SK-N-SH (cell line): ENCODE measurements at places on chromosomes 1 and 21. TPM values are rescaled to one million over a fixed set of nuclear protein-coding genes. Genes with fewer than 3 reads are reported as not detected.

The ASAP3 gene
- polyA plus RNA-seq, result 19.6 and 25.2 TPM in 2 replicates

DNA sequence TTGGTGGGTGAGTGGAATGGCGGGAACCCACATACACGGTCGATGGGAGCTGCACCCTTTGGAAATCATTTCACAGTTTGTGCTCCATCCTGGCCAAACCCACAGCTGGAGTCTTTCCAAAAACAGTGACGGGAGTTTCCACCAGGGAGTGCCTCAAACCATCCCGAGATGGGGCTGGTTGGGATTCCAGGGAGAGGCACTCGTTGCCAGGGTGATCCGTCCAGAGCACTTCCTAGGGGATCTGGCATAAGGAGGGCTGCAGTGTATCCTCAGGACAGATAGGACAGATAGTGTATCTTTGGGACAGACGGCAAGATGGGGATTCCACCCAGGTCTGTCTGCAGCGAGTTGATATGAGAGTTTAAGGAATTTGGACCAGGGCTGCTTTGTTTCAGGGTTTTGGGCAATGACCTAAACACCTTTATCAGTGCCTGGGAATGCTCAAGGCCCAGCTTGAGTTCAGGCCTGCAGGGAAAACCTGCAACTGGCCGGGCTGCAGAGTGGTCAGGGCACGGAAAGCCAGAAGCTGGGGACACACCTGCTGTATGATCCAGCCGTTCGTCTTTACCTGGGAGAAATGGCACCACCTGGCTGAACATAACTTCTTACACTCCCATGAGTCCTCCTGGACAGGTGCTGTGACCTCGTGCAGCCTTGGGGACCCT lies 3.4 kb upstream of the POFUT2 start:
- H3K36me3 ChIP-seq, result peaks cover 3% of the 10 kb centered on the region
- H3K4me3 ChIP-seq, result no peak overlapping the region
- peak; percentile 30 for DNase-seq

DNA sequence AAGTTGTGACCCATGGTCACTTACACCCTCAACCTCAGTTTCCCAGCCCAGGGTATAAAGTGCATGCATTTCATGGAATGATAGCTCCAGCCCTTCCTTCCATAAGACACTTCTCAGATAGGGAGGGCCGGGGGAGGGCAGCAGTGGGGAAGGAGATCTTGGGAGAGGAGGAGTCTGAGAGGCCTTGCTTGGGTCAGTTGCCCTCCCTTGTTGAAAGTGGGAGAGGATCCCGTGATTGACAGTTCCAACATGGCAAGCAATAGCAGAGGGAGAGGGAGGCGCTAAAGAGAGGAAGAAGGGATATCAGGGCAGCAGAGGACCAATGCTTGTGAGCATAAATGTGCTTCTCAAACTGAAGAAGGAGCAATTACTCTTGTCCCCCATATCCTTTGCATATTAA lies 244.4 kb downstream of the CHRM3 start:
- H3K27ac ChIP-seq, result no peak overlapping the region
- no peaks in the 10 kb centered on the region for H3K27me3 ChIP-seq
- no peak for DNase-seq
- no peaks in the 10 kb centered on the region; the same call in 1 of the 2 replicates for H3K36me3 ChIP-seq
- H3K4me3 ChIP-seq, result no peak overlapping the region

GRCh38 chr1:65658122-65658521 lies 134.6 kb upstream of the PDE4B start:
- no peaks in the 10 kb centered on the region for H3K27me3 ChIP-seq
- no peak overlapping the region for H3K27ac ChIP-seq
- no peaks in the 10 kb centered on the region for H3K36me3 ChIP-seq
- DNase-seq, result no peak
- H3K4me3 ChIP-seq, result no peak overlapping the region

- no peaks in the 10 kb centered on the region for H3K4me1 ChIP-seq
- no peaks in the 10 kb centered on the region for H3K27me3 ChIP-seq
- no peak overlapping the region for H3K4me3 ChIP-seq
- no peak for DNase-seq
- no peak overlapping the region for H3K27ac ChIP-seq
Measured at GRCh38 chr21:33991133-33991532, 75.5 kb upstream of the ATP5PO start.

DNA sequence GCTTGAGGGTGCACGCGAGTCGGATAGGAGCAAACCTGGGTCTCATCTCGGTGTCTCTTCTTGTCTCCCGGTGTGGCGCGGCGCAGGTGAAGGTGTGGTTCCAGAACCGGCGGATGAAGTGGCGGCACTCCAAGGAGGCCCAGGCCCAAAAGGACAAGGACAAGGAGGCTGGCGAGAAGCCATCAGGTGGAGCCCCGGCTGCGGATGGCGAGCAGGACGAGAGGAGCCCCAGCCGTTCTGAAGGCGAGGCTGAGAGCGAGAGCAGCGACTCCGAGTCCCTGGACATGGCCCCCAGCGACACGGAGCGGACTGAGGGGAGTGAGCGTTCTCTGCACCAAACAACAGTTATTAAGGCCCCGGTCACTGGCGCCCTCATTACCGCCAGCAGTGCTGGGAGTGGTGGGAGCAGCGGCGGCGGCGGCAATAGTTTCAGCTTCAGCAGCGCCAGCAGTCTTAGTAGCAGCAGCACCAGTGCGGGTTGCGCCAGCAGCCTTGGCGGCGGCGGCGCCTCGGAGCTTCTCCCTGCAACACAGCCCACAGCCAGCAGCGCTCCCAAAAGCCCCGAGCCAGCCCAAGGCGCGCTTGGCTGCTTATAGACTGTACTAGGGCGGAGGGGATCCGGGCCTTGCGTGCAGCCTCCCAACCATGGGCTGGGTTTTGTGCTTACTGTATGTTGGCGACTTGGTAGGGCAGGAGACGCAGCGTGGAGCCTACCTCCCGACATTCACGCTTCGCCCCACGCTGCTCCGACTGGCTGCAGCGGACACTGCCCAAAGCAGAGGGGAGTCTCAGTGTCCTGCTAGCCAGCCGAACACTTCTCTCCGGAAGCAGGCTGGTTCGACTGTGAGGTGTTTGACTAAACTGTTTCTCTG lies 5.1 kb downstream of the HLX start:
- H3K4me3 ChIP-seq, result no peak overlapping the region
- H3K27ac ChIP-seq, result no peak overlapping the region
- DNase-seq, result no peak
- H3K27me3 ChIP-seq, result no peaks in the 10 kb centered on the region
- peaks cover 7% of the 10 kb centered on the region for H3K36me3 ChIP-seq

GRCh38 chr1:204736836-204737235 lies 51.3 kb upstream of the LRRN2 start:
- no peaks in the 10 kb centered on the region for H3K4me1 ChIP-seq
- no peak for DNase-seq
- H3K27me3 ChIP-seq, result peaks cover 4% of the 10 kb centered on the region; the same call in 1 of the 2 replicates
- H3K4me3 ChIP-seq, result no peak overlapping the region

DNA sequence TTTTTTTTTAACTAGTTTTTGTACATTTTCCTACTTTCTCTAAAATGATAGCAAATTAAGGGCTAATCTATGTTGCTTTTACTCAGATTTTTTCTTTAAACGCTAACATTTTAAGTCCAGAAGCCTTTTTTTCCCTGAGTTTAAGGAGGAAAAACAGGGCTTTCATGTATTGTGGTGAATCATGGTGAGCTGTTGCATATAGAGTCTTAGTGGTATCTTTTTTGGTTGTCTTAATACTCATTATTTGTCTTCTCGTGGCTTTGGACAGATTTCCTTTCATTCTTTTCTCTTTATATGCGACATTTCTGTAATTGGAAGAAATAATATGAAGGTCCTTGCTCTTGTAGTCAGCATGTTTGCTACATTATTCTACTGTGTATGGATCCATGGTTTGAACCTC lies 1015.6 kb downstream of the PLA2G4A start:
- no peak overlapping the region for H3K4me3 ChIP-seq
- H3K27ac ChIP-seq, result no peak overlapping the region
- no peaks in the 10 kb centered on the region for H3K27me3 ChIP-seq
- no peak for DNase-seq

DNA sequence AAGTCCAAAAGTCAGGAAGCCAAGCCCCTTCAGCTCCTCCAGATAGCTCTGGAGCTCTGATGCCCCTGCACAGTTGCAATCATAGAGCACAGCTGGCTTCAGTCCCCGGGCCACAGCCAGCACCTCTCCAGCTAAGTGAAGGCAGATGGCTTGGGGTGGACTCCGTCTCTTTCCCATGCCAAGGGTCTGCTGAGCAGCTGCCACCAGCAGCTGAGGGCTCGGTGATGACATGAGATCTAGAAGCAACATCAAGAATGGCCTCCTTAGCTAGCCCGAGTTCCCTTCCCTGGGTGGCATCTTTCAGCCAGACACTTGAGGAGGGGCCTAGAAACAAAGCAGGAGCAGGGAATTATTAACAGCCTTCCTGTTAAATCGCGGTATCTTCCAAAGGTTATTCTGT lies 973 bp downstream of the C1orf74 start:
- peak overlapping the region; percentile 75 for H3K4me3 ChIP-seq
- H3K27ac ChIP-seq, result peak overlapping the region; percentile 84; the same call in 1 of the 2 replicates
- peak; percentile 50 for DNase-seq
- peaks cover 7% of the 10 kb centered on the region; the same call in 1 of the 2 replicates for H3K4me1 ChIP-seq
- peaks cover 19% of the 10 kb centered on the region for H3K36me3 ChIP-seq
- no peaks in the 10 kb centered on the region for H3K27me3 ChIP-seq

- peaks cover 20% of the 10 kb centered on the region for H3K4me1 ChIP-seq
- H3K27ac ChIP-seq, result peak overlapping the region; percentile 77
- DNase-seq, result no peak
- no peaks in the 10 kb centered on the region for H3K27me3 ChIP-seq
- no peaks in the 10 kb centered on the region for H3K36me3 ChIP-seq
- no peak overlapping the region for H3K4me3 ChIP-seq
Measured at GRCh38 chr1:210394281-210394821, 65.6 kb downstream of the HHAT start.

GRCh38 chr21:15695241-15695640 lies 34.5 kb upstream of the USP25 start:
- no peaks in the 10 kb centered on the region for H3K36me3 ChIP-seq
- H3K4me3 ChIP-seq, result no peak overlapping the region
- H3K4me1 ChIP-seq, result no peaks in the 10 kb centered on the region
- no peaks in the 10 kb centered on the region for H3K27me3 ChIP-seq
- H3K27ac ChIP-seq, result no peak overlapping the region

The LDLRAD1 gene
- polyA plus RNA-seq, result not detected in 2 replicates
